ENCODE measurements at places on chromosomes 7 and 10.

- no peak for DNase-seq
Measured at GRCh38 chr7:24729365-24730017, 27.8 kb downstream of the GSDME start.

GRCh38 chr10:78571286-78571685 lies 497.5 kb upstream of the ZMIZ1 start:
- DNase-seq: no peak

- peak; percentile 66 for DNase-seq
Measured at GRCh38 chr7:27173511-27173955, 587 bp downstream of the HOXA10 start.

- DNase-seq: no peak
Measured at GRCh38 chr7:70707823-70708243, 424.1 kb upstream of the GALNT17 start.

DNA sequence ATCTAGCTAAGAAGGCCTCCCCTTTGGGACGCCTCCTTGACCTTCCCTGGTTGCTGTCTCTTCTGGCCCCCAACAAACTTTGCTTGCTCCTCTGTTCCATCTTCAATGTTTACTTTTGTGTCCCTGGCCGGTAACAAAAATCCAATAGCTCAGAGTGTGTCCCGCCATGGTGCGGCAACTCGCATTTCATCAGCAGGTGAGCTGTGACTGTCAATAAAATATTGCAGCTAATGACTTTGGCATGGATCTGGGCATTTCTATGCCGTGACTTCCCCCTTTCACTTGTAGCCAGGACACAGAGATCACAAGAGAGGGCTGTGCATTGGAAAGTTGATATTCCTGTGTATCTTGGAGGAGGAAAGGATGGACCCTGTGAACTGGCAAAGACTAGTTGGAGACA lies 317.6 kb downstream of the RPS24 start:
- DNase-seq: no peak

DNA sequence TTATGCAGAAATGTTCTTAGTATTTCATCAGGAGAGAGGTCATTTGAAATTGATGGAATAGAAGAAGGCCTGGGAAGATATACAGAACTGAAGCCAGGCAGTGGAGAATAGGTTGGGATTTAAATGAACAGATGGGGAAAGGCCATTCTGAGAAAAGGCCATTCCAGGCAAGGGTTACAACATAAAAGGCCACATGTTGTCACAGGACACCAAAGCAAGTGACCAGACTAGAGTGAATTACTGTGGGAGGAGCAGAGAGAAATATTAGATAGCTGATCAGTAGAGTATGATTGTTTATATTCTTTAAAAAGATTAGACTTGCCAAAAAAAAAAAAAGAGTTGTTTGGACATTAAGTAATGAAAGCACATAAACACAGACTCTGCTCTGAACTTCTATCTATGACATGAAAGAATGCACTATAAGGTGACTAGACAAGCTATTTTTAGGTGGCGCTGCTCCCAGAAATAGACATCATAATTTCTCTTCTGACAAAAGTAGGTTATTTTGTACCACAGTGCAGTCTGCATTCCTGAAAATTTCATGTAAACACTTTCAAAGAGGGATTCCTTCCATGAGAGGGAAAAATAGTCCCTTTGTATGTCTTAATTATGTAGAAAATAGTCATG lies 55.2 kb upstream of the DKK1 start:
- no peak for DNase-seq

GRCh38 chr10:63866075-63866746 lies 345.0 kb downstream of the REEP3 start:
- peak; percentile 60 for DNase-seq

GRCh38 chr7:44707558-44708230 lies 41.0 kb upstream of the ZMIZ2 start:
- DNase-seq: no peak

GRCh38 chr10:111498560-111498959 lies 421.7 kb downstream of the ADRA2A start:
- no peak for DNase-seq

DNA sequence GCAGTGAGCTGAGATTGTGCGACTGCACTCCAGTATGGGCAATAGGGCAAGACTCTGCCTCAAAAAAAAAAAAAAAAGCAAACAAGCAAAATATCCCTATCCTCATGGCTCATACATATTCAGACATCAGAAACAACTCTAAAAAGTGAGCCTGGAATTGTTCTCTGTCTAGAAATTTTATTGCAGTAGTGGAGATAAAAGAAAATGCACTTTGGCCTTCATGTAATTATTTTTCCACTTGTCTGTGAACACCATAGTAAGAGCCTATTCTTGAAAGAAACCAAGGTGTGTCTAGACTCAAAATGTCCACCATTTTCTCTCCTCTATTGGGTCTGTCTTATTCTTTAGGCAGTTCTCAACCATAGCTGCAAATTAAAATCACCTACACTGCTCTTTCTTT lies 30.5 kb upstream of the MCU start:
- DNase-seq: no peak

GRCh38 chr7:80505900-80506500 lies 5.9 kb downstream of the GNAT3 start:
- DNase-seq: no peak

DNA sequence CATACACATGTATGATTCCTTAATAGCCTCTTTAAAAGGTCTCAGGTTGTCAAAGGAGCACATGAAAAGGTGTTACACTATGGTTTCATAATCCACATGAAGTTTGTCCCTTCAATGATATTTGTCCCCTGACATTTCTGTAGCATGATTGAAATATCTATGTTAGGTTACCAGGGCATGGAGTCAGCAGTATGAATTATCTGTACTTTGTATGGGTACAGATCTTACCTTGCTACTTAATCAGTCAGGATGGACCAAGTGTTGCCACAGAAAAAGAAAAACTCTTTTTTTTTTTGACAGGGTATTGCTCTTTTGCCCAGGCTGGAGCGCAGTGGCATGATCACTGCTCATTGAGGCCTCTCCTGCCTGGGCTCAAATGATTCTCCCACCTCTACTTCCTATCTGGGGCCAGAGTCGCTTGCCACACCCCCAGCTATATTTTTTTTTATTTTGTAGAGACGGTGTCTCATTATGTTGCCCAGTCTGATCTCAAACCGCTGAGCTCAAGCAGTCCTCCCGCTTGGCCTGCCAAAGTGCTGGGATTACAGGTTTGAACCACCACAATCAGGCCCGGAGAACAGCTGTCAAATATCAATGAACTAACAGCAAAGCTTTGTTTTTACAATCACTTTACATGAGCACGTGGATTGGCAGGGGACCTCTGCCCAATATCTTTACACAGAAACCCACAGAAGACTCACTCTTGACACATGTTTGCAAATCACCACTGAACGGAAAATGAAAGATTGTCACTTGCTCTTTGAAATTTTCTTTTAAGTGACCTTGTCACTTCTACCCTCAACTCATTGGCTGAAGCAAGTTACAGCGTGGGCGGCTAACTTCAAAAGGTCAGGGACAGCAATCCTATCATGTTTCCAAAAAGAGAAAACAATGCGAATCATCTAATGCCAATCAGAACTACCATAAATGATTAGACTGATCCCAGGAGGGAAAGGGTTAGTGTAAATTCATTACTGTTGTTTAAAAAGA lies 140.2 kb downstream of the PRKG1 start:
- peak; percentile 9 for DNase-seq

- DNase-seq: no peak
Measured at GRCh38 chr10:43199684-43200537, 61.7 kb downstream of the CSGALNACT2 start.

DNA sequence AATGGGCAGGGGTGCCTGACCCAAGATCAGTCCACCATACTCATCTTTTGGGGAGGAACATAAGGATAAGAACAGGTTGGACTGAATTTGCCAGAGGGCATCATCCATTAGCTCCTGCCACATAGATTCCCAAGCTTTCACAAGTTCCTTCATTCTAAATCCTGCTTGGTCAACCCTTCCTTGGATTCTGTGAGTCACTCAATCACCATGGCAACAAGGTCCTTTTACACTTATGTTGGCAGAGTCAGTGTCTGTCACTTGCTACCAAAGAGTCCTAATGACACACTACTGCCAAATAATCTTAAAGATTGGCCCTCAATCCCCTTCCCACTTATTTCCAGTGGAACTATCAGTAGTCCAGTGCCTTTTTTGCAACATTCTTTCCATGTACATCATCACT lies 5.0 kb upstream of the LGI1 start:
- DNase-seq: peak; percentile 35

DNA sequence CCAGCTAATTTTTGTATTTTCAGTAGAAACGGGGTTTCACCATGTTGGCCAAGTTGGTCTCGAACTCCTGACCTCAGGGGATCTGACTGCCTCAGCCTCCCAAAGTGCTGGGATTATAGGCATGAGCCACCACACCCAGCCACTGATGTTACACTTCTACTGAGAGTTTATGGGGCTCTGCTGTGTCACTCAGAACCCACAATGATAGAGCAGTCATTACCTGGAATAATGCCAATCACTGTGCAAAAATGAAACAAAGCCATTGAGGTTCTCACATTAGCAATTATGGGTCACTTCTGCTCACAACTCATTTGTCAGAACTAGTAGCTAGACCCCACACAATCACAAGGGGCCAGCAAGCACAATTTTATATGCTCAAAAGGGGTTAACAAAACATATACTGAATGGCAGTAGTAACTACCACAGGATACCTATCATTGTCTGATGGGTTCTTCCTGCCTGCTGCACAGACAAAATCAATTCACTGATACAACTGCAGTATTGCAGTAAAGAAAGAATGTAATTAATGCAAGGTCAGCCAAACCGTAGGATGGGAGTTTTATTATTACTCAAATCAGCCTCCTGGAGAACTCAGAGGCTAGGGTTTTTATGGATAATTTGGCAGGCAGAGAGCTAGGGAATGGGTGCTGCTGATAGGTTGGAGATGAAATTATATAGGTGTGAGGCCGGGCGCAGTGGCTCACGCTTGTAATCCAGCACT lies 72.1 kb upstream of the TRIM24 start:
- DNase-seq: peak; percentile 7

GRCh38 chr10:107552963-107553362 lies 388.5 kb upstream of the SORCS1 start:
- DNase-seq: no peak

DNA sequence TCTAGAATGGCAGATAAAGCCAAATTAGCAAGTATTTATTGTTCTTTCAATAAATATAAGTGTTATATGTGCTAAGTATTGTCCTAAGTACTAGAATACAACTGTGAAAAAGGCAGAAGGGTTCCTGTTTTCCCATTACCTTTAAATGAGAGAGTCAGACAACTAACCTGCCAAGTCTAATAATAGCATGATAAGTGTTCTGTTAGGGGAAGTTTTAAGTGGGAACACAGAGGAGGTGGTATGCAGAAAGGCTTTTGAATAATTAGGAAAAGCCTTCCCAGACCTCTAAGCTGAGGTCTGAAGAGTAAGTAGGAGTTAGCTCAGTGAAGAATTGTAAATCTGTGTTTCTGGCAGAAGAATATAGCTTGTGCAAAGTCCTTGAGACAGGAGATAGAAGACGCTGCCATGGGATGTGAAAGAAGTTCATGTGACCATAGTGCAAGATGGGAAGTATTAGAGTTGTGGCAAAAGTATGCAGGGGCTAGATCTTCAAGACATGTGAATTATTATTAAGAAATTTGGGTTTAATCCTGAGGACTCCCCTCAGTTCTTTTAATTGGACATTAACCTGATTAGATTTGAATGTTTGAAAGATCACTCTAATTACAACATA lies 12.5 kb downstream of the SHOC2 start:
- no peak for DNase-seq

GRCh38 chr10:124731551-124731950 lies 12.6 kb downstream of the FAM53B start:
- no peak for DNase-seq

DNA sequence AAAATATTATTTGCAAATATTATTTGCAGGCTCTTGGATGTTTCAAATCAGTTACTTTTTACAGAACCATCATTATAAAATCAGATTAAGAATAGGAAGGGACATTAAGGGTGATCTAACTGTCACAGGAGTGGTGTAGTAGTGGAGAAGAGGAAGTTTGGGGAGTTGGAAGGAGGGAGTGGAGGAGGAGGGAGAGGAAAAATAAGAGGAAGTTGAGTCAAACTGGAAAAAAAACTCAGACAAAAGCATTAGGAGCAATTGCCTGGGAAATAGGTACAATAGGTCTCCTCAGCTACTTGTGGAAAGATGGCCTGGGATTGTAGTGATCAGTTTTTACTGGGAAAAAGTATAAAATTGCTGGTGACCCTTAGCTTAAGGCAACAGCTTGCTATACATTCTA lies 77.7 kb upstream of the GPR37 start:
- DNase-seq: peak; percentile 57

DNA sequence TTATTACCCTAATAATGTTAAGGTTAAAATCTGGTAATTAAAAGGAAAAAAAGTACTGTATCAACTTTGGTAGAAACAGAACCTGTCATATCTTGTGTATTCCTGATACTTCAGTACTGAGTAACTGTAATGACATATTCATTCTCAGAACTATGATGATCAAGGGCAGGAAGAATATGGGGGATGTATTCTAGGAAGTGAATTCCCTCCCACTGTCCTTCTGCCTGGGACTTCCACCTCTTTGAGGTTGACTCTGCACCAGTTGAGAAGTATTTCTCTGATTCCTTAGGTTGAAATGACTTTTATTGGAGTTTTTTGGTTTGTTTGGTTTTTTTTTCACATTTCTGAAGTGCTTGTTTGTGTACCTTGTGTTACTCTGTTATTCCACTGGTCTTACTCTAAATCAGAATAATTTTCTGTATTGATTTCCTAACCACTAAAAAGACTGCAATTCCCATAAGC lies 36.9 kb downstream of the WASL start:
- DNase-seq: peak; percentile 48

DNA sequence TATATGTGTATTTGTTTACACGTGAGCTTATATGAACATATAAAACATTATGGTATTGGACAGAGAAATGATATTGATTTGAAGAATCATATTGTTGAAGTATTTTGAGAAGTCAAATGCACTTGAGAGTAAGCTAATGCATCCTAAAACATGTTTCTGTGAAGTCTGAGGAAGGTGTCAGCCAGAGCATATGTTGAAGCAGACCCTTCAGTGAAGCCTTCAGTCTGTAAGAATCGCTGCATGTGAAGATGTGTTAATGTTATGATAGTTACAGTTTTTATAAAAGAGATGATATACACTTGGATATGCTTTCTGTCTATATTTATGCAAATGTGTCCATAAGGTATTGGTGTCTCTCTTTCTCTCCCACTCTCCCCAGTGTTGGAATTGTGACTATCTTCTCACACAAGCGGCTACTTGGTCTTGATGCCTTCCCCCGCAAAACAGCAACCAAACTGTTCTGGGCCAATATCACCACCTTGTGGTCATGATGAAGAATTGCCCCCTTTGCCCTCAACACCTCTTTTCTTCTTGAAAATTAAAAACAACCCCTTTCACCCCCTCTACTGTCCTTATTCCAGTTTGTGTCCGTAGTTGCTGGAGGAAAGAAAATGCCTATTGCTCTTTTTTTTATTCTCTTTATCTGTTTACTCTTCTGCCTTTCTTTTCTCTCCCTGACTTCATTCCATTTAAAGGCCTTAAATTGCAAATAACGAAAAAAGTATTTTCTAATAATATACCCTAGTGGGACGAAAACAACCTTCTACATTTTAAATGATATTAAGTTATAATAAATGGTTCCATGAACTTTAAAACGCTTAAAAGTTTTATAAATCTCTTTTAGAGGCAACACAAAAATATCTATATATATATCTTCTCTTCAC lies 64.9 kb downstream of the IKZF1 start:
- peak; percentile 76 for DNase-seq

- DNase-seq: no peak
Measured at GRCh38 chr10:3566627-3567026, 218.4 kb downstream of the KLF6 start.

GRCh38 chr7:16455591-16455990 lies 9.9 kb downstream of the SOSTDC1 start:
- no peak for DNase-seq

GRCh38 chr10:93591065-93591808 lies 9.8 kb downstream of the RBP4 start:
- DNase-seq: peak; percentile 23
